ENCODE measurements at places on chromosomes 2 and 18. TPM values are rescaled to one million over a fixed set of nuclear protein-coding genes. Genes with fewer than 3 reads are reported as not detected.

Gene ANKRD30BL
- not detected for total RNA-seq

DNA sequence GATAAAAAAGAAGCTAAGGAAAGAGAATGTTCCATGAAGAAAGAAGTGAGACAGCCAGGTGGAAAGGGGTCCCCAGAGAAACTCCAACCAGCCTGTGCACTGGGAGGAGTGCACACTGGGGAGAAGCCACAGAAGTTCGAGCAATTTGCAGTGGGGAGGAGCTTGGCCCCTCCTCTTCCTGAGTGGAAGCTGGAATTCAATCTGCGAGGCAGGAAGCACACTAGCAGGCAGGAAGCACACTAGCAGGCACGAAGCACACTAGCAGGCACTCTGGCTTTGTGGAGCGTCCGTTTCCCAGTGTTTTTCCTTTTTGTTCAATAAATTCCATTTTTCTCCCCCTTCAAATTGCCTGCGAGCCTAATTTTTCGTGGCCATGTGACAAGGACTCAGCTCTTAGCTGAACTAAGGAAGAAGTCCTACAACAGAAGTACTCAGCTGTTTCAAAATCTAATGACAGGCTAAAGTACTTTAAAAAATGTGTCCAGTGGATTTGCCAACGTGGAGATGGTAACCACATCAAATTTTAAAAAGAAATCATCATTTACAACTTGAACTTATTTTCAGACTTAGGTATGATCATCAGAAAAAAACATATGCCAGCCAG is 21.4 kb upstream of the SPIRE1 start:
- DNase-seq: no peak

DNA sequence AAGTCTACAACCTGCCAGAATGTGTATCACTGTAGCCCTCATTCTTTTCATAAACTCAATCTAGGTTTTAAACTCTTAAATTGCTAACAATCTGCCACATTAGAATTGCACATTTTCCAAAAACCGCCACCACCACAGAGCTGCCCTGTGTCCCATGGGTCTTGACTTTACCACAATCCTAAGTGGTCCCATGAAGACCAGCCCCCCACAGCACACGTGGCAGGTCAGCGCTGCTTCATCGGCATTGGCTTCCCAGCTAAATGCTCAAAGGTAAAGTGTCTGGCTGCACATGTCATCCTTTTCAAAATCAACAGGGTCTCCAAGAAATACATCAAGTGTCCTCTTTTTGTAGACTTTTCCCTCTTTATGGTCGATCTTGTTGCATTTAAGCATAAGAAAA is 2.4 kb downstream of the TBC1D8 start:
- DNase-seq: no peak

DNA sequence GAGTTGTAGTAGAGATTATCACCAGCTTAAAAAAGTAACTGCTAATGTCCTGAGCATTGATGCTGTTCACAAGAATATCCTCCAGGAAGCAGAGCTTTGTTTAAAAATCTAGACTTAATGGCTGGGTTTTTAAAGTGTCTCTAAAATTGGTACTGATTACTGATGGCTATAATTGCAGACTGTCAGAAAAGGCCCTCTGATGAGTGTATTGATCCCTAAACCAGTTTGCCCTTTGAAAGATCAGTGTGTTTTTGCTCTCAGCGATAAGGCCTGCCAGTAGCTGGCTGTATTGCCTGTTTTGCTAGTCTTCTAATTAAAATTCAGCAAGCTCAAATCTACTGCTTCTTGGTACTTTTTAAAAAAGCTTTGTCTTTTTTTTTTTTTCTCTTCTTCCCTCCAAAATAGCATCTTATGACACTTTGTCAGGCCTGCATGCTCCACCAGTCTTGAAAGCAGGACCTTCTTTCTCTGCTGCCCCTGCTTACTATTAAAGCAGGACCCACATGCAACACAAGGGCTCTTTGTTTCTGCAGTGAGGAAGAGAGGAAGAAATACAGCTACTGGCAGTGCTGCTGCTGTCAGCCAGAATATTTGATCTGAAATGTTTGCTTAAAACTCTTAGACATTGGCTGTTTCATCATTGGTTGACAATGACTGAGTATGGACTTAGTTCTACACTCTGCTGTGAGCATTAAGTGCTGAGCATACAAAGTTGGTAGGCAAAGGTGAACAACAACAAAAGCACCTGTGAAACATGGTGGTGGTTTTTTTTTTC is 1.8 kb downstream of the SEC11C start:
- DNase-seq: no peak

Gene OTOS
- not detected for total RNA-seq

Gene IGFBP5
- total RNA-seq: 1.9 TPM

GRCh38 chr18:26357960-26358359 is 131.7 kb downstream of the TAF4B start:
- DNase-seq: no peak

DNA sequence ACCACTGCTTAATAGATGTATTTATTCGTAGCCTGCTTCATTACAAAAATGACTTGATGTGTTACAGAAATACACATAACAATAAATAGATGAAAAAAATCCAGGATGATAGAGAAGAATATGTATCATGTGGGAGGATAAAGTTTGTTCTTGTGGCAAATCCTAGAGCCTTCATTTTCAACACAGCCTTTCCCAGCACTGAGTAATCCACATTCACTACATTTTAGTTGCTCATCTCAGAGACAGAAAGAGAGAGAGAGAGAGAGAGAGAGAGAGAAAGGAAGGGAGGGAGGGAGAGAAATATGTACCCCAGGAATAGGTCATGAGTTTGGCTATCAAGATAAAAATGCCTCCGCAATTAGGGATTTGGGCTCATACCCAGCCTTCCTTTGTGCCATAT is 144.3 kb downstream of the RBMS1 start:
- DNase-seq: no peak

DNA sequence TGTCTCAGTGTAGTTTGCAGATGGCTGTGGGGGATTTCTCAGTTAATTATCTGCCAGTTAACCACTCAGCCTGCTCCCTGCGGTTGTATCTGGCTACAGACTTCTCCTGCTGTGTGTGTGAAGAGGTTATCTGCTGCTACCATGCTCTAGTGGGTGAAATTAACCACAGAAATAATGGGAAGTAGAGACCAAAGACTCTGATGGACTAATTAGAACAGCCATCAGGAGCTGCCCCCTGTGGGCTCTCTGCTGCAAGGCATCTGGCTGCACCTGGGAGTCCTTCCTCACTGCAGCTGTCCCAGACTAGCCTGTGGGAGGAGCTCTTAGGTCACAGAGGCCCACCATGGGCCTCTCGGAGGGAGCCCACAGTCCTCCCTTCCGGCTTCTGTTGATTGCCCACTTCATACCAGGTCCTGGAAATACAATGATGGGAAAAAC is 66.6 kb downstream of the CTIF start:
- DNase-seq: no peak

DNA sequence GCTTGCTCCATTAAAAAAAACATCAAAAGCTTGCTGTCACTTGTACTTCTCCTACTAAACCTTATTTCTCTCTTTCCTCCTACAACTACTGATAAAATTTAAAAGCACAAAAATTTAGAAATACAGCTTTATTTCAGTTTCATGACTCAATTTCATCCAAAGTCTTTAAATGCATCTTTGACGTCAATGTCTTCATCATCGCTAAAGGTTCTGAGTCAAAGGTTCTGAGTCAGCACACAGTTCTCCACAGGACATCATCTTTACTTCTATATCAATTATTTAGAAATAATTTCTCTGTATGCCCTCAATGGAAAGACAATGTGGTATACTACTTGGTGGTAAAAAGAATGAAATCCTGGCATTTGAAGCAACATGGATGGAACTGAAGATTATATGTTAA is 163.9 kb upstream of the DNMT3A start:
- no peak for DNase-seq

DNA sequence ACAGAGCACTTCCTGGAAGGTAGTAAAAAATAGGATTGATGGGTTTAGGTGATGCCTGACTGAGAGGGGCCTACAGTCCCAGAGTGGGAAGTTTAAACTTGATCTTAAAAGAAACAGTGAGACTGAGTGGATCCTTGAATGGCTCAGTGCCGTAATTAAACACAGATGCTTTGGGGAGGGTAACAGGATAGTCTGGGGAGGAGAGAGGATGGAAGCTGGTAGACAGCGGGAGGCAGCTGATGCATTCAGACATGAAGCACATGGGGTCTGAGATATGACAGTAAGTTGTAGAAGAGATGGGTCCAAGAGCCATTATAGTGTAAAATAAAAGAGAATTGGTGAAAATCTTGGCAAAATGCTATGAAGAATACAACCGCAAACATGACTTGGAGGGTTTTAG is 54.4 kb downstream of the AOX1 start:
- no peak for DNase-seq

GRCh38 chr2:182893666-182894065 is 27.2 kb upstream of the FRZB start:
- no peak for DNase-seq

DNA sequence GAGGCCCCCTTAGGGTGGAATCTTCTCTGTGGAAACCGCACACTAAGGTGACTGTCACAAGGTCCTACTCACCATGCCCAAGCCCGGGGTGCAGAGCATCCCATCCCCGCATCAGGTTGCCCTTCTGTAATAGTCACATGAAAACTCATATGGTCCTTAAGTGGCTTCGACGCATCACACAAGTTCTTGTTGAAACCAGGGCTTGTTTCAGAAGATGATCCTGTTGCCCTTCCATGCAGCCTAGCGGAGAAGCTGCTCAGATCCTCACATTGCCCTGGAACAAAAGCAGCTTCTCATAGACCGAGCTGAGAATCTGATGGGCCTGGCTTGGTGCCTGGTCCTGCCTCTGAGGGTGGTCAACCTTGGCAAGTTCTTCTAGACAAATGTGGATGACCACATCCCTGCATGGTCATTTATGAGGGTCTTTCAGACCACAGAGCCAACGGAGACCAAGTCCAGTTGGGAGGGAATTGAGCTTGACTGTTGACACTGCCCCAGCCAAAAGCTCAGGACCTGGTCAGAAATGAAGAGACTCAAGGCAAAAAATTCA is 54.1 kb downstream of the PDCL3 start:
- no peak for DNase-seq

DNA sequence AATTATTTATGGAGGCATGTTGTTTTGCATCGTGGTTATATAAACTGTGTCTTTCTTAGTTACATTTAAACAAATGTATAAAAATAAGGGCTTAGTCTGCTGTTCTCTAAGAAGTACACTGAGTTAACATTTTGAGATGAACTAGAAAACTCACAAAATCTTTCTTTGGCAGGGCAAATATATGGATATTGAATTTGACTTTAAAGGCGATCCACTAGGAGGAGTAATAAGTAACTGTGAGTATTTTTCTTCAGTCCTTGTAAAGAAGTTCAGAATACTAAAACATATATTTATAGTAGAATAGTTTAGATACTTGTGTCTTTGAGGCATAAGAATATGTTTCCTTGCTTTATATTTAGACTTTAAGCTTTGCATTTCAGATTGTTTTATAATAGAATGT is 104.8 kb downstream of the MYO1B start:
- DNase-seq: no peak

Gene CCDC68
- 0.41 TPM for total RNA-seq

DNA sequence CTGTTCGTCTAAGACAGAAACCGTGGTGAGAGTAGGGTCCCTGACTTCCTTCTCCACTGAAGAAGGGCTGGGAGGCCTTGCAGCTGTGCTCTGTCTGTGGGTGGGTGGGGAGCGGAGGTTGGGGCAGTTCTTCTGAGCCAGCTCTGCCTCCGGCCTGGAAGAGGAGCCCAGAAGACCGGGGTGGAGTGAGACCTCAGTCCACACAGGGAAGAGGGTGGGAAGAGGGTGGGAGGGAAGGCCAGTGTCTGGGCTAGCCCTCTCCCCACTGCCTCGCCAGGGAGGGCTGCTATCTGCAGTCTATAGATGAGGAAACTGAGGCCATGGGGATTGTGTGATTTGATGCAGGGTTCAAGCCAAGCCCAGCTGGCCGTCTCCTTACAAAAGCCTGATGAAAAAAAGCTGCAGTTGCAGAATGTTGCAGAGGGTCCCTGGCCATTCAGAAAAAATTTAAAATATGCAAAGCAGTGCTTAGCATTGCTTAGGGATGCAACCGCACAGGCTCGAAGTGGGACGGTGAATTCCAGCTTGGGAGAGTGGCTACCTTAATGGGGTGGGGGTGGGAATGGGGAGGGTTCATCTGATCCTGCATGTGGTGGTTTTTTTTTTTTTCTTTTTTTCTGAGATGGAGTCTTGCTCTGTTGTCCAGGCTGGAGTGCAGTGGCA is 181.6 kb upstream of the HS6ST1 start:
- no peak for DNase-seq

Gene EFHD1
- 73.5 TPM for total RNA-seq

Gene RAB12
- total RNA-seq: 35.7 TPM

- no peak for DNase-seq
Observed at GRCh38 chr2:177265824-177266817, 1.6 kb upstream of the NFE2L2 start.

DNA sequence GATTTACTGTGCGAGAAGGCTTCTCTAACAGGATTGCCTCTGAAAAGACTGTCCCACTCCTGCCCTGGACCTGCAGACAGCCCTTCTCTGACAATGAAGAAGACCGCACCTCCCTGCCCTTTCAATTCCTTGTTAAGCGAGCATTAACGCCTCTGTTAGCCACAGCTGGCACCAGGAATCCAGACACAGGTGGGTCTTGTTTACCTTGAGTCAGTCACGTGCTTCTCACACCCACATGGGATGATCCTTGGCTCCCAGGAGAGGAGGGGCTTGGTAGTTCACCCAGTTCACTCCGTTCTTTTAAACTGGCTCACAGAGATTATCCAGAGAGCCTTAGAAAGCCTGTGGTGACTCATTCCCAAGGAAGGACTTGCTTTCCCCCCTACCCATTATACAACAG is 410.5 kb upstream of the MEIS1 start:
- no peak for DNase-seq

GRCh38 chr18:46374850-46375249 is 270.7 kb downstream of the HAUS1 start:
- no peak for DNase-seq

Gene LYPD1
- total RNA-seq: 0.21 TPM

GRCh38 chr2:105744909-105745853 is at the start of gene NCK2:
TSS of gene NCK2 (plus strand) at chr2:105744912. CDS start at chr2:105855064, 110,152 bp downstream.
- DNase-seq: no peak

Gene LOXHD1
- not detected for total RNA-seq

DNA sequence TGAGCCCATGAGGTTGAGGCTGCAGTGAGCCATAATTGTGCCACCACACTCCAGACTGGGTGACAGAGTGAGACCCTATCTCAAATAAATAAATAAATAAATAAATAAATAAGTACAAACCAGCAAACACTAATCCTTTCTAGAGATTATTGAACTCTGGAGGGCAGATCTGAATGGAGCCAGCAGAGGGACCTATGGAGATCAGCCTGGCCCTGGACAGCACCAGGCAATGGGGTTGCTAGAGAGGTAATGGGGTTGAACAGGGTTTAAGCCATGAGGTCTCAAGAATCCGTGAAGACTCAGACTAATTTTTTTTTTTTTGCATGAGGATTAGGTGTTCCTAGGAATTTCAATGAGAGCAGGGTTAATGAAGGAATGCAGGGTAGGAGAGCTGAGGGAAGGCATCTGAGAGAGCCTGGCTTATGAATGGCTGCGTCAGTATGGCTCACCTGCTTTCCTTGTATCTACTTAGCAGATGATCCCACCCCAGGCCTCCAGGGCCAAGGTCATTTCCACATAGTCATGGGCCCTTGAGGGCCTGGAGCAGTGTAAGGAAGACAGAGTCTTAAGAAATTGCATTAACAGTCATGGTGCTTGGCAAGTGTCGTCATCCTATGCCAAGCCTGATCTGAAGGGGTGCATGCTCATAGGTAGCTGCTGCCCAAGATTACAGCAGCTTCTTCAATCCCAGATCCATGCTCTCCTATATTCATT is 34.6 kb upstream of the IL37 start:
- DNase-seq: no peak

Gene KANSL3
- 50.3 TPM for total RNA-seq
